ENCODE measurements at places on chromosomes 4 and X.

DNA sequence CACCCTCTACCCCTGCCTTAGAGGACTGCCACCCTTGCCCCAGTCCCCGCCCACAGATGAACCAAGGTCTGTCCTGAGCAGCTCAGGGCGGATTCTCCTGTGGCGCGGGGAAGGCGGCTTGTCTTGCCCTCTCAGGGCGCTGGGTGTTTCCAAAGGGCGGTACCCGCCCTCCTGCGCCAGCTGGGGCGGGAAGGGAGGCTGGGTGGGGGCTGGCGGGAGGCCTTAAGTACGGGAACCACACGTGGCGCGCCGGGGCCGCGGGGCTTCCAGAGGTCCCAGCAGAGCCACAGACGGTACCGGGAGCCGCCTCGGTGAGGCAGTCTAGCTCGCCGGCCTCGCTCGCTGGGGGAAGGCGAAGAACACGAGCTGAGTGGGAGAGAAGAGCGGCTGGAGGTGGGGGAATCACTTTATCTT lies 361.1 kb downstream of the MID1IP1 start:
- H3K27ac ChIP-seq: no peak overlapping the region
- H3K36me3 ChIP-seq: no peaks in the 10 kb centered on the region
- DNase-seq: no peak
- no peaks in the 10 kb centered on the region for H3K27me3 ChIP-seq

DNA sequence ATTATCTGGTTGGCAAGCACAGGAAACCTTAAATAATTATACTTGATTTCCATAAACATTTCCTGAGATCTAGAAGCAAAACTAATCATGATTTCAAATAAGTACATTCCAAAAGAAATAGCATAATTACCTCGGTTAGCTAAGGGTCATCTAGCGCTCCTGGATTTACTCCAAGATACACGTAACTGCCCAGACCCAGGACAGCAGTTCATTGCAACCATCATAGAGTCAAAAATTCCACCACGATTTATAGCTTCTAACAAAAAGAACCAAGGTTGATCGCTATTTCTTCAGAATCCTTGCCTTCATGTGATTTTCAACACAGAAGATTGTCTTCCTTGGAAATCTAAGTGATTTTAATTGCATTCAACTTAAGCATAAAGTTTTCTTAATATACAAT lies 1235.5 kb upstream of the TENM3 start:
- H3K27me3 ChIP-seq: no peaks in the 10 kb centered on the region
- H3K27ac ChIP-seq: no peak overlapping the region
- no peaks in the 10 kb centered on the region for H3K36me3 ChIP-seq
- H3K4me1 ChIP-seq: no peaks in the 10 kb centered on the region

GRCh38 chr4:147463065-147463464 lies 17.8 kb upstream of the EDNRA start:
- no peak for DNase-seq
- no peak overlapping the region for H3K4me3 ChIP-seq
- no peak overlapping the region for H3K27ac ChIP-seq
- no peaks in the 10 kb centered on the region for H3K27me3 ChIP-seq

DNA sequence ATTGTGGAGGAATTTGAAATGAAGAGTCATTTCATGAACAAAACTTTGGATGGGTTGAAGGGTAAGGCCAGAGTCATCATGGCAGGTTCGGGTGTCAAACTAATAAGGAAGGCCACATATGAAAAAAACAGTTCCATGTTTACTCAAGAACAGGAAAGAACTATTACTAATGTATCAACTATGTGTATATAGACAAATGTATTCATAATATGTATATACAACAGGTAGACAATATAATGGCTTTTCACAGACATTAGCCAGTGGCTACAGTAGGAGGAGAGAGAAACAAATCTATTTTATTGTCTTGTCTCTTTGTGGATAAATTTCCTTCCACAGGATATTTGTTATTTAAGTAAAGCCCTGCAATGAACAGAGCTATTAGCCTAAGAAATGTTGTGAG lies 101.1 kb downstream of the CBLL2 start:
- H3K27ac ChIP-seq: no peak overlapping the region
- H3K36me3 ChIP-seq: no peaks in the 10 kb centered on the region
- no peaks in the 10 kb centered on the region for H3K4me1 ChIP-seq
- no peak overlapping the region for H3K4me3 ChIP-seq
- no peak for DNase-seq

DNA sequence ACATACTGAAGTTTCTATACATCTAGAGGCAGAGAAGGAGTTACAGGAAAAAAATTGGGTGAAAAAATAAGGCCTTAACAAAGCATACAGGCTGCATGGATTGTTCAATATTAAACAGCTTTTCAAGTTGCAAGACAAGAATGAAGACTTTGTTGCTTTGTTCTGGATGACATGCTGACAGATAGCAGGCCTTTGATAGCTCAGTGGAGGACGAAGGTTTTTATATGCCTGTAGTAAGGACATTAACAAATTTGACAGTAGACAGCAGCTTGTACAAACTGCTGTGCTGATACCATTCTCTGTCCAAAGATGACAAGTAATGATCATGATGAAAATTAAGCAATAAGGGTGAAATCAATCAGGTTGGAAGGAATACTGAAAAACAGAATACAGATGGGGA lies 309.9 kb downstream of the NKX6-1 start:
- no peaks in the 10 kb centered on the region for H3K27me3 ChIP-seq
- H3K36me3 ChIP-seq: no peaks in the 10 kb centered on the region
- no peaks in the 10 kb centered on the region for H3K4me1 ChIP-seq
- H3K27ac ChIP-seq: no peak overlapping the region

DNA sequence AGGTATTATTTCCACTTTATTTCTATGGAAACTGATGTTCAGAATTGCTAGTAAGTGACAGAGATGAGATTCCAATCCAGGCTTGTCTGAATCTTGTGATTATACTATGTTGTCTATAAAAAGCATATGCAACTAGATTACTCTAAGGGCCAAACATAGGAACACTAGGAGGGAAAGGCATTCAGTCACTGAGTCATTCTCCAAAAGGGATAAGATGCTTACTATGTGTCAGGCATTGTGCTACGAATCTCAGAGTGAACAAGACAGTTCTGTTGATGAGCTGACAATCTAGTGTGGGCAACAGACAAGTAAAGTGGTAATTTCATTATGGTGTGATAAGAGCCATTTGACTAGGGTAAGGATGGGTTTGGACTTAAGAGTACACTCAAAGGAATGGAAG lies 77.2 kb downstream of the RASL11B start:
- no peaks in the 10 kb centered on the region for H3K36me3 ChIP-seq
- no peak overlapping the region for H3K27ac ChIP-seq
- H3K27me3 ChIP-seq: no peaks in the 10 kb centered on the region
- no peak overlapping the region for H3K4me3 ChIP-seq
- DNase-seq: no peak

- no peak for DNase-seq
- no peaks in the 10 kb centered on the region for H3K36me3 ChIP-seq
- H3K4me1 ChIP-seq: peaks cover 10% of the 10 kb centered on the region
- H3K27me3 ChIP-seq: peaks cover 2% of the 10 kb centered on the region
Measured at GRCh38 chr4:183986971-183987946, 82.2 kb downstream of the STOX2 start.

DNA sequence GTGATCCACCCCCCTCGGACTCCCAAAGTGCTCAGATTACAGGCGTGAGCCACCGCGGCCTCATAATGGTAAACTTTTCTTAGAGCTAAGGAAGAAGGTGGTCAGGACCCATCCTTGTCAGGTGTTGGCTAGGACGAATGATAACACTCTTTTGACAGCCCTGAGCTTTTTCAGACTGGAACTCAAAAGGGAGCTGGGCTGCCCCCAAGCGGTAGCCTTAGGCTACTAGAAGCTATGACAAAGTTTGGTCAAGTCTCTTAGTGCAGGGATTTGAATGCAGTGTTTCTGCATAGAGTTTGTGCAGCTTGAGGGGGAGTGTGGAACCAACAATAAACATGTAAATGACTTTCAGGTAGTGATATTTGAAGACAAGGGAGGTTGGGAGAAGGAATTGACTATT lies 11.8 kb upstream of the HSD17B10 start:
- no peaks in the 10 kb centered on the region for H3K4me1 ChIP-seq
- H3K27me3 ChIP-seq: no peaks in the 10 kb centered on the region
- no peak overlapping the region for H3K4me3 ChIP-seq
- H3K27ac ChIP-seq: no peak overlapping the region

DNA sequence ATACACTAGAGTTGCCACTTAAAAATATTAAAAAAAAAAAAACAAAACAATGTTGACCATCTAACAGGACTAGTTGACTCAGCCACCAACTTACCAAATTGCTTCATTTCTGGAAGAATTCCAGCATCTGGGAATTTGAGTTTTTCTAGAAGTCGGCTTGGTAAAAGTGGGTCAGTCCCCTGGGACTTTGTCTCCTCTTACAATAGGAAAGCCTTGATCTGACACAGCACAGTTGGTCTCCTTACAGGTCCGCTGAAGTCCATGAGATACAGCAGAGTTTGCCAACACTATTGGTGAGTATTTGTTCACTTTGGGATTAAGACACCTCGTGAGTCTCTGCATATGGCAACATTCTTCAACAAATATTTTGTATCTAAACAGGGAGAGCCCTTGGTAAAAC lies 18.2 kb upstream of the DDIT4L start:
- DNase-seq: no peak
- no peaks in the 10 kb centered on the region for H3K36me3 ChIP-seq
- H3K27me3 ChIP-seq: no peaks in the 10 kb centered on the region
- no peak overlapping the region for H3K4me3 ChIP-seq
- H3K27ac ChIP-seq: no peak overlapping the region

- 0 out of 2 replicates have a peak, but pooled peaks cover 2% of the 10 kb centered on the region for H3K4me1 ChIP-seq
- DNase-seq: no peak
- no peak overlapping the region for H3K4me3 ChIP-seq
- no peaks in the 10 kb centered on the region for H3K36me3 ChIP-seq
Measured at GRCh38 chrX:23228950-23229448, 105.7 kb upstream of the PTCHD1 start.

DNA sequence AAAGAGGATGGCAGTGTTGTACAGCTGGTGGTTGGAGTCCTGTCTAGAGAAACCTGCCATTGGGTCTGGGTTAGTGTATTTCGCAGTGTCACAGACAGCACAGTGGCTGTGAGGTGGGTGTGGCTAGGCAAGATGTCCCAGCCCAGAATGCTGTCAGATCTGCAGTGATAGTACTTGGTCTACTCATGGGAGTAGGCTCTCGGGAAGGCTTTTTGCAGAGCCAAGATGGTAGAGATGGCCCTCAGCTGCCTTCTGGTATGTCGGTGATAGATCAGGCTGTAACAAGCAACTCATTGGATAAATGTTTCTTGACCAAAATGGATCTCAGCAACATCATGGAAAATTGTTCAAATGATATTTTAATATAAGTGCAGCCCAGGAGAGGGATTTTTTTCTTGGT lies 84.3 kb upstream of the WDR1 start:
- no peaks in the 10 kb centered on the region for H3K4me1 ChIP-seq
- H3K36me3 ChIP-seq: no peaks in the 10 kb centered on the region
- H3K4me3 ChIP-seq: no peak overlapping the region
- no peaks in the 10 kb centered on the region for H3K27me3 ChIP-seq
- no peak overlapping the region for H3K27ac ChIP-seq

GRCh38 chrX:14673764-14674163 lies 144.4 kb downstream of the GLRA2 start:
- H3K4me1 ChIP-seq: no peaks in the 10 kb centered on the region
- H3K27me3 ChIP-seq: no peaks in the 10 kb centered on the region
- no peak overlapping the region for H3K27ac ChIP-seq
- no peak for DNase-seq
- H3K4me3 ChIP-seq: no peak overlapping the region
- H3K36me3 ChIP-seq: no peaks in the 10 kb centered on the region

- H3K4me3 ChIP-seq: no peak overlapping the region
- no peaks in the 10 kb centered on the region for H3K27me3 ChIP-seq
- no peaks in the 10 kb centered on the region for H3K4me1 ChIP-seq
- H3K27ac ChIP-seq: no peak overlapping the region
- no peaks in the 10 kb centered on the region for H3K36me3 ChIP-seq
- DNase-seq: no peak
Measured at GRCh38 chr4:122503214-122503613, 46.7 kb upstream of the IL2 start.

GRCh38 chr4:129901205-129901604 lies 805.3 kb downstream of the C4orf33 start:
- no peak overlapping the region for H3K27ac ChIP-seq
- no peak for DNase-seq
- no peak overlapping the region for H3K4me3 ChIP-seq
- H3K27me3 ChIP-seq: no peaks in the 10 kb centered on the region
- no peaks in the 10 kb centered on the region for H3K4me1 ChIP-seq

GRCh38 chrX:46876901-46877300 lies 35.3 kb upstream of the JADE3 start:
- H3K36me3 ChIP-seq: no peaks in the 10 kb centered on the region
- no peak for DNase-seq
- H3K27ac ChIP-seq: no peak overlapping the region
- H3K4me1 ChIP-seq: no peaks in the 10 kb centered on the region

- no peaks in the 10 kb centered on the region for H3K36me3 ChIP-seq
- no peak overlapping the region for H3K4me3 ChIP-seq
- DNase-seq: no peak
Measured at GRCh38 chrX:21004835-21005234, 369.4 kb upstream of the CNKSR2 start.

DNA sequence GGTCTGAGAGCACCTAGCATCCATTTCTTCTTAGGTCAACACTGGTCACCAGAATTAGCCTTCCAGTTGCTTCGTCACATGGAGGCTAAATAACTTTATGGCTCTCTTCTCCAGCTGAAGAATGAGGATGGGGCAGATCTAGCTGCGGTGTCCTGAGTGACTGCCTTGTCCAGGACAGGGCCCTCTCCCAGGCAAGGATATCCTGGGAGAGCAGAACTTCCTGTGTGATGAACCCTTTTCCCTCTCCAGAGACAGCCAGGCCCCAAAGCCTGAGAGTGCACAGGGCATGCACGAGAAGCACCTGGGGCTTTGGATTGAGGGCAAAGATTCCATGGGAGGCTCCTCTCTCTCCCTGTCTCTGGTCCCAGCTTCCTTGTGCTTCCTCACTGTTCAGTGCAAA lies 108.2 kb upstream of the MAMLD1 start:
- H3K36me3 ChIP-seq: no peaks in the 10 kb centered on the region
- H3K4me3 ChIP-seq: no peak overlapping the region
- no peaks in the 10 kb centered on the region for H3K27me3 ChIP-seq
- H3K27ac ChIP-seq: no peak overlapping the region

DNA sequence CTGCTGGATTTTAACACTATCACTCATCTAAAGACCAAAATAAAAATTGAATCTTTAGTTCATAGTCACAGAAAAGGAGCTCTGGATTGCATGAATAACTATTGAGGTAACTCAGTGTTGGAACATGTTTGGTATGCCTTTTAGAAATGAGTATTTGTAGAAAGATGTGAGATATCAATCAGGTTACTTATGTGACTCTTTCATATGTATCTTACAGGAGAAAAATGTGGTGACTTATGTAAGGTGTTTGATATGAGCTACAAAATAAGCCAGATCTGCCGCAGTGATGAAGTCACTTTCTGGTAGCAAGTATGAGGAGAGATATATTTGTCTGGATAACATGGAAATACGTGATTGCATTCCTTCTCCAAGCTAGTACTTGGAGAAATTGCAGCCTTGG lies 1653.3 kb upstream of the PCDH7 start:
- DNase-seq: no peak
- no peaks in the 10 kb centered on the region for H3K27me3 ChIP-seq
- no peak overlapping the region for H3K27ac ChIP-seq
- no peaks in the 10 kb centered on the region for H3K36me3 ChIP-seq
- no peaks in the 10 kb centered on the region for H3K4me1 ChIP-seq

Data from iPS DF 6.9 (cell line).